ENCODE measurements at places on chromosomes 3 and 15.
A peak's percentile ranks its signal among the peaks of the same experiment; 100 is the strongest.

- DNase-seq: peak; percentile 57
Measured at GRCh38 chr3:51675201-51675611, 4.2 kb downstream of the TEX264 start.

GRCh38 chr3:139134678-139135372, 90.1 kb upstream of the PRR23C start:
- DNase-seq: no peak

DNA sequence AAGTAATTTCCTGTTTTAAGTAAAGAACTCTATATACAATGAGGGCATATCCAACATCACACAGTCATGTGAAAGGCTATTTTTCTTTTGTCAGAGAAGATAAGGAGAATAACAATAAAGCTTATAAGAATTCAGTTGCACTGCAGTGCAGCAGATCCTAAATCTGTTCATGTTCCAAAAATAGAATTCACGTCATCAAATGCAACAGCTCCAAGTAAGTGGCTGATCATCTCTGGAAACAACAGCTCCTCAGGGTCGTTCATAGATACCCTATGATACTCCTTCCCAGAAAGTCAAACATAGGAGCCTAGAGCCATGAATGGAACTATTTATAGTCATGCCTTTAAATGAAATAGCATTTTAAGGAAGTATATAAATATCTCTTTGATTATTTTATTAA, 100.2 kb downstream of the FMN1 start:
- DNase-seq: no peak

- no peak for DNase-seq
Measured at GRCh38 chr15:25368850-25369249, 70.0 kb downstream of the UBE3A start.

DNA sequence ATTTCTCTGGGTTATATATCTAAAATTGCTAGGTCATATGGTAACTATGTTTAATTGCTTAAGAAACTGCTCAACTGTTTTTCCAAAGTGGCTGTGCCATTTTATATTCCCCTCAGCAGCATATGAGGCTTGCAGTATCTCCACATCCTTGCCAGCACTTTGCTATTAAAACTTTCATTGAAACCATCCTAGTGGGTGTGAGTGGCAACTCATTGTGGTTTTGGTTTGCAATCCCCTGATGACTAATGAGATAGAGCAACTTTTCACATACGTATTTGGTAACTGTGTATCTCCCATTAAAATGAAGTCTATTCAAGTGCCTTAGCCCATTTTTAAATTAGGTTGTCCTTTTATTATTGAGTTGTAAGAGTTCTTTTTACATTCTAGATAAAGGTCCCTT, 17.3 kb downstream of the KPNA1 start:
- peak; percentile 94 for DNase-seq

DNA sequence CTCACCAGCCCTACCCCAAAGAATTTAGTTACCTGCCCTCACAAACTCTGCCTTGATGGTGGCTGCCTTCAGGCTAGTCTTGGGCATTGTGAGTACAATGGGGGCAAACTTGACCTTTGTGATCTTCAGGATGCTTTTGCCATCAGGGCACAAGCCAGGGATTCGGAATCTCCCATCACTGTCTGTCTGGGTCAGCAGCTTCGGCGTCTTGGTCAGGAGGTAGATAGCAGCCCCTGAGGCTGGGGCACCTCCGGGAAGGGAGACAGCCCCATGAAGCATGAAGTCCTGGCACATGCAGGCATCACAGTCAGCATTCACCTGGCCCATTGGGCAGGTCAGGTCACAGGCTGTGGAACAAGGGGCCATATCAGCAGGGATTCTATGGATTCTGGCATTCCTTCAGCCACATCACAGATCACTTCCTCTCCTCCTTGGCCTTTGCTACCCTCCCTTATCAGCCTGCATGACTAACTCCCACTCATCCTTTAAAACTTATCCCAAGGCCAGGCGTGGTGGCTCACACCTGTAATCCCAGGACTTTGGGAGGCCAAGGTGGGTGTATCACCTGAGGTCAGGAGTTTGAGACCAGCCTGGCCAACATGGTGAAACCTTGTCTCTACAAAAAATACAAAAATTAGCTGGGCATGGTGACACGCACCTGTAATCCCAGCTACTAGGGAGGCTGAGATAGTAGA, 6.9 kb downstream of the CILP start:
- no peak for DNase-seq

- DNase-seq: no peak
Measured at GRCh38 chr3:54901906-54902685, 25.8 kb downstream of the LRTM1 start.

DNA sequence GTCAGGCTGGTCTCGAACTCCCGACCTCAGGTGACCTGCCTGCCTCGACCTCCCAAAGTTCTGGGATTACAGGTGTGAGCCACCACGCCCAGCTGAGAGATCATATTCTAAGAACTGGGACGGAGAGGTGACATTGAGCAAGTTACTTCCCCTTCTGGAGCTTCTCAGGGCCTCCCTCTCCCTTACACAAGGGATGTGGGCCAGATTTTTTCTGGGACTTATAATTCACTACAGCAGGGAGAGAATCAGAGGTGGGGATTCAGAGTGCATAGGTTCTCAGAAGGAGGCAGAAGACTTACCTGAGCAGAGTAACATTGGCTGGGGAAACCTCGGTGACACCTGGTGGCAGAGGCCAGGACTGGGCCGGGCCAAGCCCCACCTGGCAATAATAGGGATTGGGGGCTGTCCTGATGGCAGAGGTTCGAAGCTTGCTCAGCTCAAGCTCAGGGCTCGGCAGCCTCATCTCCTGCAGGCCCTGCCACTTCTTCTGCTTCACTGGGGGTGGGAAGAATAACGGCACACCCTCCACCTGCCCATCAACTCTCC, 6.8 kb downstream of the LTK start:
- no peak for DNase-seq

GRCh38 chr3:62822905-62823304, 52.3 kb downstream of the CADPS start:
- DNase-seq: no peak

- DNase-seq: no peak
Measured at GRCh38 chr3:50644561-50644960, 27.6 kb downstream of the MAPKAPK3 start.

- DNase-seq: peak; percentile 47
Measured at GRCh38 chr3:186108106-186108940, 566 bp downstream of the ETV5 start.

DNA sequence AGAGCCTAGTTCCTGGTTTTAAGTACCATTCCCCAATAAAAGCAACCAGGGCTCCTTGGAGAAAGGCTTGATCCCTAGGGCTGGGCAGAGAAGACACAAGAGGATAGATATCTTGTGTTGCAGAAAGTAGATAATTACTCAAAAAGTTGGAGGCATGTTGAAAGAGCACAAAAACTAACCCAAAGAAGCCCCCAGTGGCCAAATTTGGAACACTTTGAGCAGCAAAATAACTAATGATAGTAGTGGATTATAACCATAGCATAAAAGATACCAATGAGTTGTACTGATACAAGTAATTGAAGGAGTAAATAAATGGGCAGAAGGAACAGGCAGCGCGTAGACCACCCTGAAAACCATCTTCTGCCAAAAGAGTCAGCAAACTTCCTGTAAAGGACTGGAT, 12.0 kb downstream of the EXOSC7 start:
- peak; percentile 42 for DNase-seq

- no peak for DNase-seq
Measured at GRCh38 chr3:62556121-62556815, 182.9 kb upstream of the FEZF2 start.

GRCh38 chr3:42682301-42683070, 2.9 kb upstream of the KLHL40 start:
- no peak for DNase-seq

DNA sequence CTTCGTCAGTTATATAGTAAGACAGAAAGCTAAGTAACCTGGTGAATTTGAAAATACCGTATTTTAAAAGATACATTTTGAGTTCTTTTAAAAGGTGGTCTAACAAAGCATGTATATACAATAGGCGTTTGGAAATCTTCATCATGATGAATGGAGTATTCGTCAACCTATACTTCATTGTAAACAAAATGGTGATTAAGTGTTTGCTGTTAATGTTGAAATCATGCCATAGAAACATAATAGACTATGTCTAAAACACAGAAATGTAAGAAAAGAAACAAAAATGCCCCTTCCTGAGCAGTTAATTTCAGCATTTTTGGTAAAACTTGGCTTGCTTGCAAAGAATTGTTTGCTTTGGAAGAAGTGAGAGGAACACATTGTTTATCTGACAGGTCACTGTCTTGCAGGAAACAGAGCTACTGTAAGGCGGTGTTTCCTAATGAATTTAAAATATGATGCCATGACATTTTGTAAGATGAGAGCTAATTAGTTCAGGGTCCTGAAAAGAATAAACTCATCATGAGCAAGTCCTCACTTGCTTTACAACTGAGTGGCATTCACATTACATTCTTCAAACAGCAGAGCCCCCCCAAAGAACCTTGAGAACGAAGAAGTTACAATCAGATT, 126.7 kb downstream of the SERPINI1 start:
- no peak for DNase-seq

DNA sequence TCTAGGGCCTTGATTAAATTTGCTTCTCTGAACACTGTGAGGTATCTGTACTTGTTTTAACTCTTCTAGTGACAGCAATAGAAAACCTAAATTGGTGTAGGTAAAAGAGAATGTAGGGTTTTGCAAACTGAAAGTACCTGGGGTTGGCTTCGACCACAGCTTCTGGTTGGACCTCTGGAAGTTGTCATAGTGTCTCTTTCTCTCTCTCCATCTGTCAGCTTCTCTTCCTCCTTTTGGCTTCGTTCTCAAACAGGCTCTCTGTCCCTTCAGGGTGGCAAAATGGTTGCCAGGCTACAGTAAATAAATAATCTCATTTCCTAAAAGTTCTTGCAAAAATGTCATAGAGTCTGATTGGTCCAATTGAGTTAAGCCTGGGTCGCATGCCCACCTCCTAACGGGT, 149.3 kb upstream of the CTDSPL start:
- no peak for DNase-seq

GRCh38 chr3:150394606-150395005, 13.5 kb upstream of the TSC22D2 start:
- no peak for DNase-seq

- no peak for DNase-seq
Measured at GRCh38 chr3:171744158-171744741, 66.0 kb downstream of the PLD1 start.

Measured in foreskin fibroblast (primary cell).